ENCODE measurements at places on chromosomes 16 and 17. TPM values are rescaled to one million over a fixed set of nuclear protein-coding genes. Genes with fewer than 3 reads are reported as not detected.

The LPCAT2 gene
- total RNA-seq: 9.5 TPM

The MT4 gene
- not detected for total RNA-seq

The C17orf78 gene
- not detected for total RNA-seq

The ATMIN gene
- 18.8 TPM for total RNA-seq

The BRD7 gene
- 25.4 TPM for total RNA-seq

The MYH10 gene
- total RNA-seq: 7.6 TPM

The TBC1D3D gene
- 0.28 TPM for total RNA-seq

- no peak for DNase-seq
- peaks cover 14% of the 10 kb centered on the region for H3K36me3 ChIP-seq
- no peaks in the 10 kb centered on the region for H3K27me3 ChIP-seq
- no peaks in the 10 kb centered on the region for H3K4me1 ChIP-seq
- no peak overlapping the region for H3K4me3 ChIP-seq
These were observed 52.3 kb upstream of the RASL10B start for GRCh38 chr17:35679007-35679682.

GRCh38 chr16:77995843-77996455 lies 26.4 kb upstream of the CLEC3A start:
- no peak overlapping the region for H3K27ac ChIP-seq
- DNase-seq: no peak
- H3K27me3 ChIP-seq: no peaks in the 10 kb centered on the region
- H3K4me1 ChIP-seq: no peaks in the 10 kb centered on the region
- no peak overlapping the region for H3K4me3 ChIP-seq

- peaks cover 27% of the 10 kb centered on the region for H3K4me1 ChIP-seq
- peaks cover 6% of the 10 kb centered on the region for H3K36me3 ChIP-seq
- DNase-seq: no peak
- no peak overlapping the region for H3K27ac ChIP-seq
These were observed 9.3 kb downstream of the HDAC5 start for GRCh38 chr17:44113868-44114840.

- no peak for DNase-seq
- no peak overlapping the region for H3K4me3 ChIP-seq
- no peaks in the 10 kb centered on the region for H3K27me3 ChIP-seq
- peaks cover 7% of the 10 kb centered on the region for H3K36me3 ChIP-seq
These were observed 32.3 kb downstream of the CIBAR2 start for GRCh38 chr16:85079785-85080570.

DNA sequence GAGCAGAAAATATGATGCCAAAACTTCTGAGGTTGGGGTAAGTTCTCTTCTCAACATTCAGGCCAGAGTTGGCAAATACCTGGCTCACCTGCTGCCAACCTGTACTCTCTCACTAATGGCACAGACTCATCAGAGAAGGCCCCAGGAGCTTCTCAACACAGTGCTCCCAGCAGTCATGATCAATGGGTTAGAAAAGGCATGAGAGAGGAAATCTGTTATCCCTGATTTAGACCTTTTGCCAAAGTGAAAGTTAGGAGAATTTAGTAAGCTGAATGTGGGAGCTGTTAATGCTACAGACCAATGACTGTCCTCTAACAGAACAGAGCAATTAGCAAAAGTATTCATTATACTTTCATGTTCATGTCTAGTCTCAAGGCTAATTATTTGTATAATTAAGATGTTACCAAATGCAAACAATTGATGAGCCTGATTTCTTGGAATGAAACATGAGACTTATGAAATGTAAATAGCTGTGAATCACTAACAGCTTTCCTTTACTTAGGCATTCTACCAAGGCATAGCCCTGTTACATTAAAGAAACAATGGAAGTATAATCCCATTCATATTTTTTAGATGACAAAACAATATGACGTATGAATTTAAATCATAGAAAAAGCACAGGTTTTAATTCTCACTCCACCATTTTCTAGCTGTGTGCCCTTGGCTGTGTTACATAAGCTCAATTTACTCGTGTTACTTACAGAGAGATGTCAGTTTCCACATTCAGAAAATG lies 68.7 kb upstream of the MARCHF10 start:
- no peak for DNase-seq
- no peaks in the 10 kb centered on the region for H3K4me1 ChIP-seq
- no peak overlapping the region for H3K4me3 ChIP-seq
- no peaks in the 10 kb centered on the region for H3K27me3 ChIP-seq
- no peak overlapping the region for H3K27ac ChIP-seq

- no peak overlapping the region for H3K27ac ChIP-seq
- DNase-seq: no peak
- H3K36me3 ChIP-seq: no peaks in the 10 kb centered on the region
- H3K4me3 ChIP-seq: no peak overlapping the region
- no peaks in the 10 kb centered on the region for H3K4me1 ChIP-seq
- no peaks in the 10 kb centered on the region for H3K27me3 ChIP-seq
These were observed 57.2 kb downstream of the SOCS1 start for GRCh38 chr16:11198828-11199227.

DNA sequence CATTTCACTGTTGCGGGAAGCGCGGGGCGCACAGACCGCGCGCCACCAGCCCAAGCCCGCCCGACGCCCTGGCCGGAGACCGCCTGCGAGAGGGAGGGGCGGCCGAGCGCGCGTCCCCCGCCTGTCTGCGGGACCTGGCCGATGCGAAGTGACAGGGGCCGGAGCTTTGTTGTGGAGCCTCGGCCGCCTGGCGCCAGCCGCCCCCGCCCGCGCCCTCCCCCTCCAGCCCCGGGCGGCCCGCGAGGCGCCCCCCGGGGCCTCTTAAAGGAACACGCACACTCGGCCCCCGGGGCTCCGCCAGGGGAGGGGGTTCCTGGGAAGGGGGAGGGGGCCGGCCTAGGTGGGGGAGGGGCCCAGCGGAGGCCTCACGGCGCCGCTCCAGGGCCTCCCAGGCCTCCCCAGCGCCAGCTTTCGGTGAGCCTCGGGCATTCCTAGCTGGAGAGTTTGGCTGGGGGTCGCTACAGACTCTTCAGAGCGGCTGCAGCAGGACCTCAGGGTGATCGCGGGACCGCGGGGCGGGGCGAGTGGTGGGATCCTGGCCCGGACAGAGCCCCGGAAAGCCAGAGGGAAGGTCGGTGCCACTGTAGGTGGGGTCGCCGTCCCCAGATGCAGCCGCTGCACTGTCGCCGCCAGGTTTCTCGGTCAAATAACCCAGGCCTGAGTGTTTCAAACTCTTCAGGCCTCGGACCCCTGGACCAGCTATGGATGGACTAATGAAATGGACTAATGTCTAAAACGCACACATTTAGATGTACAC lies 2.4 kb upstream of the TBX2 start:
- no peak overlapping the region for H3K27ac ChIP-seq
- peaks cover 30% of the 10 kb centered on the region for H3K27me3 ChIP-seq
- no peak for DNase-seq
- peaks cover 25% of the 10 kb centered on the region for H3K4me1 ChIP-seq
- no peaks in the 10 kb centered on the region for H3K36me3 ChIP-seq

- H3K27ac ChIP-seq: peak overlapping the region; percentile 34
- no peaks in the 10 kb centered on the region for H3K27me3 ChIP-seq
- peak; percentile 91 for DNase-seq
- H3K4me3 ChIP-seq: no peak overlapping the region
- peaks cover 17% of the 10 kb centered on the region for H3K4me1 ChIP-seq
- H3K36me3 ChIP-seq: no peaks in the 10 kb centered on the region
These were observed 72.7 kb downstream of the ABCC1 start for GRCh38 chr16:16021988-16022682.

- H3K4me3 ChIP-seq: no peak overlapping the region
- no peaks in the 10 kb centered on the region for H3K36me3 ChIP-seq
- H3K27ac ChIP-seq: peak overlapping the region; percentile 70
- peaks cover 3% of the 10 kb centered on the region for H3K4me1 ChIP-seq
- no peaks in the 10 kb centered on the region for H3K27me3 ChIP-seq
These were observed 6.7 kb upstream of the CIITA start for GRCh38 chr16:10870137-10870776.

DNA sequence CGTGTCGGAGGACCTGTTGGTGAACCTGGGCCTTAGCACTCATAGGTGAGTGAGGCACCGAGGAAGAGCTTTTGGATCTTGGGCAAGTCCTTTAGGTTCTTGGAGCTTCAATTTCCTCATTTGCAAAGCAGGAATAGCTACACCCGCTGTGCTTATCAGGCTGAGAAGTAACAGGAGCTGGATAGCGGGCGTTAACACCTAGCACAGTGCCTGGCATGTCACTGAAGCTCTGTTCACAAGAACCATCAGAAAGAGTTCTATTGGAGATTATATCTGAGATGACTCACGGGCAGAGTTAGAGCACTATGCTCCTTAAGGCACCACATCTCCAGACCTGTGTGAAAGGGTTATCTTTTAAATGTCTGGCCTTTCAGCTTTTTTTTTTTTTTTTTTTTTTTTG lies 12.8 kb downstream of the MEOX1 start:
- H3K4me3 ChIP-seq: no peak overlapping the region
- H3K27ac ChIP-seq: no peak overlapping the region
- no peaks in the 10 kb centered on the region for H3K4me1 ChIP-seq
- H3K36me3 ChIP-seq: no peaks in the 10 kb centered on the region
- H3K27me3 ChIP-seq: no peaks in the 10 kb centered on the region
- no peak for DNase-seq

DNA sequence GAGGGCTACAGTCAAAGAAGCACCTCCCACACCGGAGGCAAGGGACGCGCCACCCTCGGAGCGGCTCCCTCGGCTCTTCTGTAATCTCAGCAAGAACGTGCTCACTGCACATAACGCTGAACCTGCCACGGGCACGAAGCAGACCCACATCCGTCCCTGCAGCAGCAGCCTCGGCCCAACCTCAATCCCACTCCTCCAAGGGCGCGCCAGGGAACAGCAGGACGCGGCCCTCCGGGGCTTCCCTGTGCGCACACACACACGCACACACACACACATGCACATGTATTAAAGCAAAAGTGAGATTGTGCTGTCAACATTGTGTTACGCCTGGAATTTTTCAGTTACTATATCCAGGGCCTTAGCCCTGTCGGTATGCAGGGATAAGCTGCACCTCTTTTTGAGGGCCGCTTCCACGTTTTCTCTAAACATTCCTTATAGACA lies 54.0 kb downstream of the TBC1D16 start:
- no peaks in the 10 kb centered on the region for H3K27me3 ChIP-seq
- H3K27ac ChIP-seq: no peak overlapping the region
- DNase-seq: peak; percentile 46
- no peaks in the 10 kb centered on the region for H3K4me1 ChIP-seq

GRCh38 chr17:61487989-61488595 lies 35.9 kb downstream of the TBX4 start:
- no peak for DNase-seq
- no peaks in the 10 kb centered on the region for H3K4me1 ChIP-seq
- no peaks in the 10 kb centered on the region for H3K27me3 ChIP-seq
- H3K4me3 ChIP-seq: no peak overlapping the region
- H3K27ac ChIP-seq: no peak overlapping the region

- H3K4me3 ChIP-seq: no peak overlapping the region
- H3K27me3 ChIP-seq: no peaks in the 10 kb centered on the region
- no peak for DNase-seq
- no peak overlapping the region for H3K27ac ChIP-seq
These were observed 13.8 kb downstream of the UNC13D start for GRCh38 chr17:75830164-75831031.

GRCh38 chr16:55811811-55812210 lies 21.1 kb downstream of the CES1 start:
- no peak overlapping the region for H3K27ac ChIP-seq
- DNase-seq: no peak
- no peaks in the 10 kb centered on the region for H3K36me3 ChIP-seq
- no peak overlapping the region for H3K4me3 ChIP-seq
- H3K4me1 ChIP-seq: no peaks in the 10 kb centered on the region

DNA sequence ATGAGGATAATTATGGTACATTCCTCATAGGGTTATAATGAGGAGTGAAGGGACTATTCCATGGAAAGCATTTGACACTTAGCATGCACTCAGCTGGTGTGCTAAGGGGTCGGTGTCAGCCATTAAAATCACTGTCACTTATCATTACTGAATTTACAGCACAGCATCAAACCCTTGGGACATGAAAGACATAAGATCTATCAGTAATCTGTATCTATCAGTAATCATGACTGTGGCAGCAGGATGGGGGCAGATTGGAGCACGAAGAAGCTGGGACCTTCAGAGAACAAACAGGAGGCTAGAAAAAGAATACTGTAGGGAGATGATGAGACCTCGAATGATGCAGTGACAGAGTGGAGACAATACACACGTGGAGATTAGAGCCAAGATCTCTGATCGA lies 73.5 kb upstream of the CLEC3A start:
- H3K4me3 ChIP-seq: no peak overlapping the region
- no peak overlapping the region for H3K27ac ChIP-seq
- no peaks in the 10 kb centered on the region for H3K4me1 ChIP-seq
- no peak for DNase-seq
- no peaks in the 10 kb centered on the region for H3K36me3 ChIP-seq

- H3K4me1 ChIP-seq: no peaks in the 10 kb centered on the region
- DNase-seq: no peak
- no peak overlapping the region for H3K4me3 ChIP-seq
- H3K27me3 ChIP-seq: no peaks in the 10 kb centered on the region
- H3K27ac ChIP-seq: no peak overlapping the region
- H3K36me3 ChIP-seq: no peaks in the 10 kb centered on the region
These were observed 37.5 kb upstream of the BHLHA9 start for GRCh38 chr17:1232786-1233185.

DNA sequence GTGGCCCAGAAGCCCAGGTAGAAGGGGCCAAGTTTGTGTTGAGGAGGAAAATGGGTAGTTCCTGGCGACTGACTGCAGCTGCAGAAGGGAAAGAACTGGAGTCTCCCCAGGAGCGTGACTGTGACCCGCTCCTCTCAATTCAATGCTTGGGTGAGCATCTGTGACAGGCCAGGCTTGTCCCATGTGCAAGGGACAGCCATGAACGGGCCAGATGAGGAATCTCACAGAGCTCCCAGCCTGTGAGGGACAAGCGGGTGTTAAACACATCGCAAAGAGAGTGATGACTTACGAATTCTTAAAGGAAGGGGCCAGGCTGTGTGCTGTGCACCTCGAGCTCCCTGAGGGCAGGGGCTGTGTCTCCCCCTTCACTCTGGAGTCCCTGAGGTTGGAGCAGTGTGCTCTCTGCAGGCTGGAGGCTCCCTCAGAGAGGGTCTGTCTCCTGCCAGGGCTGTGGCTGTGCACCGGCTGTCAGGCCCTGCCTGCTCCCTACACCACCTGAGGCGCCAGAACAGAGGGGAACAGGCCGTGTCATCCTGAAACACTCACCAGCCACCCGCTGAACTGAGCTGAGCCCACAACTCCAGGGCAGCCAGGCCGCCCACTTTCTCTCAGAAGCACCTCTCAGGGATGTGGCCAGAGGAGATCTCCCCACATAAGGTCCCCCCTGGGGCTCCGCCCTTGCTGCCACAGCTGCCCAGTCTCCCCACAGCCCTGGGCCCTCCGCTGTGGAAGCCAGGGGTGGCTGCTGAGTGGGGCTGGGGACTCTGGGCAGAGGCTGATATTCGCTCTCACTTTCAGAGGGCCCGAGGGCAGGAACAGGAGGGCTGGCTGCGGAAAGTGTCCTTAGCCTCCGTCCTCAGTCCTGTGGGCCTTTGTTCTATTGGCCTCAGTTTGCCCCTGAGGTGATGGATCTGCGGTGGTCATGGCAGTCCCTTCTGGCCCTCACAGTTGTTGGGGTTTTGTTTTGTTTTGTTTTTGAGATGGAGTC lies 25.7 kb upstream of the NXPH3 start:
- no peaks in the 10 kb centered on the region for H3K4me1 ChIP-seq
- DNase-seq: no peak
- H3K4me3 ChIP-seq: no peak overlapping the region
- H3K27ac ChIP-seq: no peak overlapping the region

All from pancreas (tissue), 10 donors.